Central memory CD8-positive, alpha-beta T cell (primary cell): ENCODE measurements at places on chromosomes 7 and 10.

- DNase-seq: no peak
Measured at GRCh38 chr7:101681170-101682007, 52.3 kb upstream of the MYL10 start.

DNA sequence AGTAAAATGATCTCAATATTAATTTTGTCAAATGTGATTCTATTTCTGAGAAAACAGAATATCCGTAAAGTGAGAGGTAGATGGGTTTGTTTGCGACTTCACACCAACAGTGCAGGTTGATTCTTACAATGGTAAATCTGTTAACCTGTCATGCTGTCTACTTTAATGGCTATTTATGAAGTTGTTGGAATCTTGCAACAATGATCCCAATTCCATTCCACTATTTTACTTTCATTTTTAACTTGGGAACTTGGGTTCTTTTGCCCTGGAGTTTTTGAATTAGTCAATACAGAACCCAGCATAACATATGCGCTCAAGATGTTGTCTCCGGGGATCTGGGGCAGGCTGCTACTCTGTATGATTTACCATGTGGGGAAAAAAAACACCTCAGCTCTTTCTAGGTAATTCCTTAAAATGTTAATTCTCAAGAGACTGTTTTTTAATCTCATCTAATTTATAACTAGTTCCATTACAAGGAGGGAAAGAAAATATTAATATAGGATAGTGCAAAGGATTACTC is 1.2 kb downstream of the LGI1 start:
- DNase-seq: no peak

- DNase-seq: peak; percentile 56
Measured at GRCh38 chr7:151429560-151430331, 10.2 kb downstream of the CRYGN start.

DNA sequence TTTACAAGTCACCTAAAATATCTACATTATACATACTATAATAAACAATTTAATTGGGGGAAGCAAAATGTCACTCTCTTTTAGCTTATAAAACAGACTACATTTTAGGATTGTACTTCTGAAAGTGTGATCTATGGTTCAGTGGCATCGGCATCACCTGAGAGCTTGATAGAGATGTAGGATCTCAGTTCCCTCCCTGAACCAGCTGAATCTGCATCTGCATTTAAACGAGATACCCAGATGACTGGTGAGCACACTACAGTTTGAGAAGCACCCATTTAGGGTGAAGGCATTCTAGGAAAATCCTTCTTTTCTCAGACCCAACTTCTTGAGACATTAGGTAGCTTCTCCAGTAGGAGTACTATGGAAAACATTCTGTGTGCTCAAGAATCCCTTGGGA is 21.5 kb upstream of the SDHAF3 start:
- no peak for DNase-seq

GRCh38 chr10:1189166-1190051 is 133.2 kb downstream of the WDR37 start:
- no peak for DNase-seq

DNA sequence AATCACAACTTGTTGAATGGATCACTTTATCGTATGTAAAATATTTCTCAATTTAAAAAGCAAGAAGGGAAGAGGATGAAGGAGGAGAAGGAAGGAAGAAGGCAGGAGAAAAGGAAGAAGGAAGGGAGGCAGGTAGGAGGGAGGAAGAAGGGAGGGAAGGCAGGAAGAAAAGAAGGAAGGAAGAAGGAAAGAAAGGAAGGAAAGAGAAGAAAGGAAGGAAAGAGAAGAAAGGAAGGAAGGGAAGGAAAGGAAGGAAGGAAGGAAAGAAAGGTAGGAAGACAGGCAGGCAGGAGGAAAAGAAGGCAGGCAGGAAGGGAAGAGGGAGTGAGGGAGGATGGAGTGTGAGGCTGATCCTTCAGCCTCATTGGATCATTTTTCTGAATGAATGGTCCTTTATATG is 145.5 kb downstream of the MYOF start:
- no peak for DNase-seq

DNA sequence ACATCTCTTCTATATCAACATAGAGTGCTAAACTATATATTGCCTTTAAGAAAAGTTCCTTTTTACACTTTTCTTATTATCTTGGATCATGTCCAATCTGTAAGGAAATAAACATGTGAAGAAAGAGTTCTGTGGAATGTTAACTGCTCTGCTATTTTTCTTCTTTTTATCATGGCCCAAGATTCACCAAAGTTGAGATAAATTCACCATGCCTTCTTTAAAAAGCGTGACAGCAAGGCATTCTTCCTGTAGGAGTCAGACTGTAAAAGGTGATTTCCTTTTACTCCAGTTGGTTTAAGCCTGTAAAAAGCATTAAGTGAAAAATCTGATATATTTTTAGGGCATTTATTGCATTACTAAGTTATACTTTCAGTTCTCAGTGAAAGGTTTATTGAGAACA is 165.7 kb upstream of the FZD1 start:
- DNase-seq: no peak

DNA sequence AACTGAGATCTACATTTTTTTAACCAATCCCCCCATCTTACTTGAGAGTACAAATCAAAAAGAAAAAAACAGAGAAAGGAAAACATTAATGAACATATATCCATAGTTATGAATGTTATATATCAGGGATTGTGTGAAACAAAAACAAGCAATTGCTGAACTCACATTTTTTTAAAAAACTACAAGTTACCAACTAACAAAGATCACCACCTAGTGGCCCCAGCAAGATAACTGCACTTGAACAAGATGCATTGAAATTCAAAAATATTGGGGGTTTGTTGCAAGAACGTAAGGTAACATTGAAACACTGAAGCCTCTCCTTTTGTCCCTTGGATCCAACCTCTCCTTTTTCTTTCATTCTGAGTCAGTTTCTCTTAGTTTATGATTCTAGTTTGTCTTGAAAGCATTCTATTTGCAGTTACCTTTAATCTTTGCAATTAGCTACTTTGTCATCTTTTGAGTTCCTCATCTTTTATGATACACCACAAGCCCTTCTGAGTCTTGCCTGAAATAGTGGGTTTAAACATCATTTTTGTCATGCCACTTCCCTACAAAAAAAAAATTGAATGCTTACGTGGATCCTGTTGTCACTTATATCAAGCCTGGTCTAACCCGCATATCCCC is 87.3 kb upstream of the TES start:
- DNase-seq: no peak

- no peak for DNase-seq
Measured at GRCh38 chr10:85642082-85642420, 724.5 kb downstream of the GRID1 start.

DNA sequence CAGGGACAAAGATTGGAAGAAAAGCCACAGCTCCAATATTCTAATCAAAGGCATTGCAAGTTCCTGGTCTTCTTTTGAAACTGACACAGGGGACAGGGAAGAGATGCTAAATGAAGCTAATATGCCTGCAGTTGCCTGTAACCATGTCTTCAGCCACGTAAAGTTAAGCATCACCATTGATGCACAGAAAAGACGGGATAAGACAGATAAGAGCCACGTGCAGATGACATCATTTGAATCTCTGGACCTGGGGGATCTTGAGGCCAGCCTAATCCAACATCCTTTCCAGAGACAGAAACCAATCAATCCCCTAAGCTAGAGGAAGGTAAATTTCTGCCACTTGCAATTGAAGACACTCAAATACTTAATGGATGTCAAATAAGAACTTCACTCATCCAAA is 93.4 kb downstream of the PIP4K2A start:
- no peak for DNase-seq

GRCh38 chr7:124246262-124246863 is 213.5 kb upstream of the TMEM229A start:
- no peak for DNase-seq

- no peak for DNase-seq
Measured at GRCh38 chr7:108486291-108486966, 30.2 kb upstream of the NRCAM start.

GRCh38 chr10:91049988-91050360 is 129.1 kb upstream of the ANKRD1 start:
- no peak for DNase-seq

DNA sequence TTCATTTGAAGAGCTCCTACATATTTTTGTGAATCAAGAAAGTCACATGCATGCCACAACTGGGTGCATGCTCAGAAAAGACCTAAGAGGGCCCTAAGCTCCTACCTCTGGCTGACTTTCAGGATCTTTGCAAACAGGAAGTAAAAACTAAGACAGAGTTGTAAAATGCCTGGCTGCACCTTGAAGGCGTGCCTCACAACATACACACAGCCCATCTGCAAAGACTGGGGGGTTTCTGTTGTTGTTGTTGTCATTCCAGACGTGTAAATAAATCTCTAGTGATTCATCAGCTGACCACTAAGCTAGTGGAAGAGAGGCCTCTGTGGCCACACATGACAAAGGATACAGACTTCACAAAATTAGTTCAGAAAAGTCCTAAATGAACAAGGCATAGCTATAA is 31.8 kb downstream of the SMURF1 start:
- no peak for DNase-seq

DNA sequence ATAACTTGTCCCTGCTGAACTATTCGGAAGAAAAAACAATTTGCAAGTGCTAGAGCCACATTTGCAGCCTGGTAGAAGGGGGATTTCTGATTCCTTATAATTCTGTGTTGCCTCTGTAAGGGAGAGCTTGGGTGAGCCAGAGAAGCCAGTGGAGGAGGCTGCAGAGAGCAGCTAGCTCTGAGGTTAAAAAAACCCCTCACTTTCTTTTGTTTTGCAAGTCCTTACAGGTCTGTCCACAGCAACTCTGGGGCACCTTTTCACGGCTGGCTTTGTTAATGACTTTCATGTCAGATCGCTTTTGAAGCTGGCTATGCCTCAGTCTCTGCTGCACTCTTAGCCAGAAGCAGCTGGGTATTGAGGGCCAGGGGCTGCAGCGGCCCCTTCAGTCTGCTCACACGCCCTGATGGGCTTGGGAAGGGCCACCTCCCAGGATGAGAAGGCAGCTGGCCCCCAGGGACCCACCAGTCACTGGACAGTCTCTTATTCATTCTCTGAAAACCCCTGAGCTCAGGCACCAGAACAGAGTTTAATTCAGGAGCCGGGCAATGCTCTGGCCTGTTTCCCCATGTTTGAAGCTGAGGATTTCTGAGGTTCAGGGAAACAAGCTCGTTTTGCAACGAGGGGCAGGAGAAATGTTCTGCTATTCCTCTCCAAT is 30.9 kb downstream of the TRIM8 start:
- DNase-seq: no peak
